SJSA1 (cell line): ENCODE measurements at places on chromosomes 12 and 14. TPM values are rescaled to one million over a fixed set of nuclear protein-coding genes. Genes with fewer than 3 reads are reported as not detected.

DNA sequence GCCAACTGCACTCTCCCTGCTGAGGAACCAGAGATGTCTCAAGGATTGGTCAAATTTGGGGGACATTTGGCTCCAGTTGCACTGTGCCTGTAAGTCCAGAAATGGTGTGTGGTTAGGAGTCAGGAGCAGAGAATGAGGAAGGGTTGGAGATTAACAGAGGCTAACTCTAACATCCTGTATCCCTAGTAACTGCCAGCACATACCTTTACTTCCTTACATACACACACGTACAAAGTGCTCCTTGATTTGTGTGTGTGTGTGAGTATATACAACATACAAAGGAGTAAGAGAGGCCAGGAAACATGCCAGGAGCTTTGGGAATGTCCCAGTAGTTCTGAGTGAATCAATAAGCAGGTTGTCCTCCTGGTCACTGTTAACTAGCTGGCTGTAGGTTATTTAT, 39.8 kb upstream of the NRXN3 start:
- no peaks in the 10 kb centered on the region for H3K27me3 ChIP-seq
- no peak overlapping the region for H3K27ac ChIP-seq
- no peak for DNase-seq
- no peak overlapping the region for H3K4me3 ChIP-seq

GRCh38 chr14:57898837-57899572, 33.1 kb upstream of the SLC35F4 start:
- 0 out of 2 replicates have a peak, but pooled peaks cover 4% of the 10 kb centered on the region for H3K27me3 ChIP-seq
- no peak overlapping the region for H3K27ac ChIP-seq
- H3K36me3 ChIP-seq, result no peaks in the 10 kb centered on the region
- no peak for DNase-seq
- H3K4me1 ChIP-seq, result no peaks in the 10 kb centered on the region

- H3K4me3 ChIP-seq, result no peak overlapping the region
- peak; percentile 48 for DNase-seq
- H3K27me3 ChIP-seq, result no peaks in the 10 kb centered on the region
- no peaks in the 10 kb centered on the region for H3K36me3 ChIP-seq
Observed at GRCh38 chr14:32252030-32252670, 49.1 kb upstream of the RNU6-8 start.

DNA sequence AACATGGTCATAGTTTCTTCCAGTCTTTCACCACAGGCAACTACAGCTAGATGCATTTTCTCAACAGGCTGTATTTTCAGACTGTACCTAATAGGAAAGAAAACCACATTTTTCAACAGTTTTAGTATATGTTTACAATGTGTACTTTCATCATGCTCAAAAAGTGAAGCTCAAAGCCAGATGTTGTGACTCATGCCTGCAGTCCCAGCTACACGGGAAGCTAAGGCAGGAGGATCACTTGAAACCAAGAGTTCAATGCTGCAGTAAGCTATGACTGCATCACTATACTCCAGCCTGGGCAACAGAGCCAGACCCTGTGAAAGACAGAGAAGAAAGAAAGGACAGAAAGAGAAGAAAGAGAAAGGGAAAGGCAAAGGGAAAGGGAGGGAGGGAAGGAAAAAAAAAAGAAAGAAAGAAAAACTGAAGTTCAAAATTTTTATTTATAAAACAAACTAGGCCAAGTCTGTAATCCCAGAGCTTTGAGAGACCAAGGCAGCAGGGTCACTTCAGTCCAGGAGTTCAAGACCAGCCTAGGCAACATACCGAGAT, 25.5 kb downstream of the GXYLT1 start:
- no peaks in the 10 kb centered on the region for H3K27me3 ChIP-seq
- peak; percentile 36 for DNase-seq
- peaks cover 16% of the 10 kb centered on the region for H3K4me1 ChIP-seq
- peaks cover 8% of the 10 kb centered on the region for H3K36me3 ChIP-seq

DNA sequence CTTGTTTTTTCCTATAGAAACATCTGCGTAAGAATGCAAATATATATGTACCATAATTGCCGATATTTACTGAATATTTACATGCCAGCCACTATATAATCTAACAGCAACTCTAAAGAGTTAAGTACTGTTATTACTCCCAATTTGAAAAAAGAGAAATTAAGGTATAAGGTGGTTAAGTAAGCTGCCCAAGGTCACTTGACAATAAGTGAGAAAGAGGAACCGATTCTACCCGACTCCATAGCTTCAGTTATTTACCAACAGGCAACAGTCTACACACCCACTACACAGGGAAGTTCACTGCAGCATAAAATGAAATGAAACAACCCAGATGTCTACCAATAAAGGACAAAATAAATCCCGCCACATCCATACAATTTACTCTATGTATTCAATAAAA, 1.1 kb downstream of the MIS18BP1 start:
- no peaks in the 10 kb centered on the region; the same call in 1 of the 2 replicates for H3K36me3 ChIP-seq
- peak overlapping the region; percentile 72 for H3K27ac ChIP-seq
- H3K4me3 ChIP-seq, result peak overlapping the region; percentile 64
- peaks cover 37% of the 10 kb centered on the region for H3K4me1 ChIP-seq
- no peak for DNase-seq

DNA sequence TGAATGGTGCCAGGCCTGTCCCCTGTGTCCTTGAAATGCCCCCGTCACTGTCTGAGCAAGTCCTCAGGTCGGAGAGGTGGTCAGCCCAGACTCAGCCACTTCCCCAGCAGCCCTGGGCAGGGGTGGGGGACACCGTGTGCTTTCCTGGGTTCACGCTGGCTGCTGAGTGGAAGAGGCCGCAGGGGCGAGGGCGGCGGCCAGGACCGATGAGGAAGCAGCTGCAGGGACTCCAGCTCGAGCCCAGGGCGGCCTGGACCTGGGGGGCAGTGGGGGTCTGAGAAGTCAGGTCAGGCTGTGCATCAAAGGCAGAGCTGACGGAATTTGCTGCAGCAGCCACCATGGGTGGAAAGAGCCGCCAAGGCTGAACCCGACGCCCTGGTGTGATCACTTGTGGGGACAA, 28.4 kb downstream of the NOC4L start:
- no peak overlapping the region for H3K27ac ChIP-seq
- H3K4me1 ChIP-seq, result no peaks in the 10 kb centered on the region
- no peaks in the 10 kb centered on the region for H3K36me3 ChIP-seq
- DNase-seq, result no peak

DNA sequence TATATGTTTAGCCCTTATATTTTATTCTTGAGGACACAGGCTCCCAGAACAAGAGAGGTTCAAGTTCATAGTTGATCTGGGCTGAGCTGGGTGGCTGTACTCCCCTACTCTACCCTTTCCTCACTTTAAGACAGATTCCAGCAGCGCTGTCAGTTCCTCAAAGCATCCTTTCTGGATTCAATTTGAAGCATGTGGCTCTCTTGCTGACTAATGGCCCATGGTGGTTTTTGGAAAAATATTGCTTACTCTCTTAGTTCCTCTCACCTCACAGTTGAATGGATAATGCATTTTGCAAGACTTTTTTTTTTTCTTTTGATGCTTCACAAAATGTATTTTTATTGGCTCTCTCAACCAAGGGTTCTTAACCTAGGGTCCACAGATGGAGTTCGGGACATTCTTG, 4.1 kb downstream of the PELI2 start:
- H3K27ac ChIP-seq, result no peak overlapping the region
- peaks cover 30% of the 10 kb centered on the region for H3K4me1 ChIP-seq
- no peak overlapping the region for H3K4me3 ChIP-seq
- peaks cover 10% of the 10 kb centered on the region for H3K36me3 ChIP-seq

DNA sequence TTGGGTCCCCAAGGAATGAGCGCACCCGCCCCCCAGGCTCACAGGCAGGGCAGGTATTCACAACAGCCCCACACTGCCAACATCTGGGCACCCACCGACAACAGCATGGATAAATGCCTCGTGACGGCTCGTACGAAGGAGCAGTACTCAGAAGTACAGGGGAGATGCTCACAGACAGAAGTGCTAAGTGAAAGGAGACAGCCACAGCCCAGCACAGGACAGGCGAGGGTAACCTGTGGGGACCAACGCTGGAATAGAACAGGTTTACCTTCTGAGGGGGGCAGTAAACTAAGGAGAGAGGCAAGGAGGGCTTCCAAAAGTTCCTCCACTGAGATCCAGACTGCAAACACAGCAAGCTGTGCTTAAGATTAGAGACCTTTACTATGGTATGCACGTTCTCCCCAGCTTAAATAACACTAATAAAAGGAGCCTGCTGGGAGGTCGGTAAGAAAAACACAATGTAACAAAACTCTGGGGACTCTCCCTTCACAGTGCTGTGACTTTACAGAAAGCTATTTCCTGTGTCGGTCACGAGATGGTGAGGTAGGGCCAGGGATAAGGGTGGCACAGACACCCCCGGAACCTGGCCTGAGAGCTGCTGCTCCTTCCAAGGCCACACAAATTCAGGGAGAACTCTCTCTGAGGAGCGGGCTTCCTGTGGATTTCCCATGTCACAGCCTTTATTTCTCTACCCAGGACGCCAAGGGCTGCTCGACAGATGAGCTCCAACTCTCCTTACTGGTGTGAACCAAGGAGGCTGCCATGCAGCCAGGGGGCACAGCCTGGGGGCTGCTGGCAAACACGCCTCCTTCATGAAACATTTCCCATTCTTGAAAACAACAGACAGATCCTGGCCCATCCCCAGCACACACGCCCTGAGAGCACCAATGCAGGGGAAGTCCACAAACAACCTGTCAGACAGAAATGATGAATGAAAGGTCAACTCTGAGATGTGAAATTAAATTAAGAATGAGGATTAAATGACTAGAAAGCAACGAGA, 26.3 kb downstream of the SLC15A4 start:
- peak; percentile 89 for DNase-seq
- peak overlapping the region; percentile 99 for H3K27ac ChIP-seq
- H3K4me3 ChIP-seq, result peak overlapping the region; percentile 3; the same call in 1 of the 2 replicates
- peaks cover 87% of the 10 kb centered on the region for H3K36me3 ChIP-seq

DNA sequence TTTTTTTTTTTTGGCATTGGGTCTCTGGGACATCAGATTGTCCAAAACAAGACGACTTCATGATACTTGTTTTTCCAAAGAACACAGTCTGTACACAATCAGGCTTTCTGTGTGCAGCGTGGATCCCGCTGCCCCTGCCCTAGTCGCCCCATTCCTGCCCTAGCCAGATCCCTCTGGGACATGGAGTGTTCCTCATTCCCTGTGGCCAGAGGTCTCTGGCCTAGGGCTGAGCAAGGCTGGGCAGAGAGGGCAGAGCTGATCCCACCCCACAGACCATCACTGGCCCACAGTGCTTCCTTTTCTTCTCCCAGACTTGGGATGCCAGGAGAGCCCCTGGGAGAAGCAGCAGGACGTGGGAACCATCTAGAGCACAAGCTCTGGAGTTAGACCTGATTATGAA, 20.9 kb upstream of the EIF2B2 start:
- H3K27ac ChIP-seq, result no peak overlapping the region
- H3K4me3 ChIP-seq, result no peak overlapping the region
- no peaks in the 10 kb centered on the region for H3K36me3 ChIP-seq
- DNase-seq, result no peak
- H3K4me1 ChIP-seq, result peaks cover 12% of the 10 kb centered on the region

DNA sequence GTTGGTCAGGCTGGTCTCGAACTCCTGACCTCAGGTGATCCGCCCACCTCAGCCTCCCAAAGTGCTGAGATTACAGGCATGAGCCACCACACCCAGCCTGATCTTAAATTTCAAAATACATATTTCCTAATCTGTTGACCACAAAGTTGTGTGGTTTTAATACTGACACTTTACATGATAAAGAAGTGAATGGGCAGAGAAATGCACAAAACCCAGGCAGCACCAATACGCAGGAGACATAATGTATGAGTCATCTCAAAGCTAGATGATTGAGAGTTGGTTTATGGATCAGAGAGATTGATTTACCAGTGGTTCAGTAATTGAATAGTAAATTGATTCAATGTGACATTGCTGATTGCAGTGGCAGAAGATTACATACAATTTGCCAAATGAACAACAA, 19.2 kb upstream of the PPP2R5E start:
- H3K36me3 ChIP-seq, result no peaks in the 10 kb centered on the region
- H3K27me3 ChIP-seq, result no peaks in the 10 kb centered on the region
- H3K4me3 ChIP-seq, result no peak overlapping the region
- DNase-seq, result no peak
- H3K27ac ChIP-seq, result no peak overlapping the region

GRCh38 chr14:69151458-69152180, 1.3 kb downstream of the DCAF5 start:
- peaks cover 19% of the 10 kb centered on the region for H3K36me3 ChIP-seq
- H3K27me3 ChIP-seq, result no peaks in the 10 kb centered on the region; the same call in 1 of the 2 replicates
- DNase-seq, result peak; percentile 65
- H3K4me3 ChIP-seq, result peak overlapping the region; percentile 75

DNA sequence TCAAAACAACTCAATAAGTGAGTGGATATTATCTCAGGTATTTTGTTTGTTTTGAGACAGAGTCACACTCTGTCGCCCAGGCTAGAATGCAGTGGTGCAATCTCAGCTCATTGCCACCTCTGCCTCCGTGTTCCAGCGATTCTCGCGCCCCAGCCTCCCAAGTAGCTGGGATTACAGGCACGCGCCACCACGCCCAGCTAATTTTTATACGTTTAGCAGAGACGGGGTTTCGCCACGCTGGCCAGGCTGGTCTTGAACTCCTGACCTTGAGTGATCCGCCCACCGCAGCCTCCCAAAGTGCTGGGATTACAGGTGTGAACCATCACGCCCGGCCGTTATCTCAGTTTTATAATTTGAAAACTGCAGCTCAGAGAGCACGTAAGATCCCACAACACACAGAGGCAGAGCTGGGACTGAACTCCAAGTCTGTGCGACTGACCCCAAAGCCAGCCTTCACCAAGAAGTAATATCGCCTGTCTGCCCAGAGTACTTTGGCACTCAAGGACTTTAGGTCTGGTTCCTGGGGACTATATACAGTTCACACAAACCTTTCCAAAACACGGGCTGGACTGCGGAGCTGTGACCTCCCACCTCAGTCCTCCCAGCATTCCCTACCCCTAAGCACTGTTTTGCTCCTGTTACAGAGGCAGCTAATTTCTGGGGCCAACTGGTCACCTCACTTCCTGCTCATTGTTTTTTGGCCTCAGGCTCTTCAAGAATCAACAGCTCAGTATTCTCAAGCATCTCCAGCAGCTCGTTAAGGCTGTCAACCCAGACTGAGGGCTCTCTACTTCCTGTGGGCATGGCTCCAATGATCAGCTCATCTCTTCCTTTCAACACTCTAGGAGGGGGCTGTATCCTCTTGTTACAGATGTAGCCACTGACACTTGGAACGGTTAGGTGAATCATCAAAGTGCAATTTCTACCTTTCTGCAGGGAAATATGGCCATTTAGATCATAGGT, 22.5 kb downstream of the TESC start:
- H3K36me3 ChIP-seq, result no peaks in the 10 kb centered on the region
- no peak overlapping the region for H3K27ac ChIP-seq
- no peak for DNase-seq
- H3K27me3 ChIP-seq, result peaks cover 9% of the 10 kb centered on the region; the same call in 1 of the 2 replicates
- H3K4me3 ChIP-seq, result no peak overlapping the region

- no peaks in the 10 kb centered on the region for H3K27me3 ChIP-seq
- no peaks in the 10 kb centered on the region for H3K4me1 ChIP-seq
- H3K27ac ChIP-seq, result no peak overlapping the region
Observed at GRCh38 chr12:77861317-77861716, 30.6 kb downstream of the NAV3 start.

DNA sequence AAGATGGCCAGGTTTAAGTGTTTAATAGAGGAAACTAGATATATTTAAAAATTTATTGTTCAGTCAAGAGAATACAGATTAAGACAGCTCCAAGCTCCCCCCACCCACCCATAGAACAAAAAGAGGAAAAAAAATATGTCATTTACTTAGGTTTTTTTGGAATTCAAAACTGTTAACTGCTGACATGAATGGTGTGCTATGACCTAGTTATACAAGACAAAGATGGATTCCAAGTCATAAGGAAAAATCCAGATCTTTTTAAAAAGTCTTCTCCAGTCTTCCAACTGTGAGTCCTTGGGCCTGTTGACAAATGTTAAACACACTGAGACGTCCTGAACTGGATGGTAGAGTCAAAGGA, 1.3 kb upstream of the SETD1B start:
- peak overlapping the region; percentile 53 for H3K4me3 ChIP-seq
- DNase-seq, result no peak
- H3K4me1 ChIP-seq, result peaks cover 58% of the 10 kb centered on the region
- H3K36me3 ChIP-seq, result peaks cover 36% of the 10 kb centered on the region
- H3K27ac ChIP-seq, result peak overlapping the region; percentile 99

Gene B4GALNT3
- total RNA-seq, result not detected in 2 replicates

Gene PGF
- 0.79 and 1.6 TPM in 2 replicates for total RNA-seq

Gene LRRC9
- total RNA-seq, result not detected in 2 replicates

Gene ZC2HC1C
- total RNA-seq, result 0.34 and 5.5 TPM in 2 replicates
